NCI-H1694 (cell line): ENCODE measurements at places on chromosomes 1 and 21.
A peak's percentile ranks its signal among the peaks of the same experiment; 100 is the strongest.

DNA sequence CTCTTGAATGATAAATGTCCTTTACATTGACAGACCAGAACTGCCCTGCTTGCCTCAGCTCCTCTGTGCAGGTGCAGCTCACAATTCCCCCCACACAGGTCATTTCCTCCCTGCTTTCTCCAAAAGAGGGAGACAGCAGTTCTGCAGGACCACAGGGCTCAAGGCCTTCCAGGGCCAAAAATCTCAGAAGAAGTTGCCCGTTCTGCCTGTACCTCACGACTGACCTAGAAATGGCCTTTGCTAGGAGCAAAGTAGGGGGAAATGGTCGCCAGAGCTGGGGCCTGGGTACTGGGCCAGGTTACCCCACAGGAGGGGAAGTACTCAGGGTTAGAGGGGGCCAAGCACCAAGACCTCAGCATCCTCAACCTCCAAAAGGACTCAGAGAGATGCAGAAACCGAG is 11.1 kb downstream of the RNU1-2 start:
- DNase-seq = no peak

DNA sequence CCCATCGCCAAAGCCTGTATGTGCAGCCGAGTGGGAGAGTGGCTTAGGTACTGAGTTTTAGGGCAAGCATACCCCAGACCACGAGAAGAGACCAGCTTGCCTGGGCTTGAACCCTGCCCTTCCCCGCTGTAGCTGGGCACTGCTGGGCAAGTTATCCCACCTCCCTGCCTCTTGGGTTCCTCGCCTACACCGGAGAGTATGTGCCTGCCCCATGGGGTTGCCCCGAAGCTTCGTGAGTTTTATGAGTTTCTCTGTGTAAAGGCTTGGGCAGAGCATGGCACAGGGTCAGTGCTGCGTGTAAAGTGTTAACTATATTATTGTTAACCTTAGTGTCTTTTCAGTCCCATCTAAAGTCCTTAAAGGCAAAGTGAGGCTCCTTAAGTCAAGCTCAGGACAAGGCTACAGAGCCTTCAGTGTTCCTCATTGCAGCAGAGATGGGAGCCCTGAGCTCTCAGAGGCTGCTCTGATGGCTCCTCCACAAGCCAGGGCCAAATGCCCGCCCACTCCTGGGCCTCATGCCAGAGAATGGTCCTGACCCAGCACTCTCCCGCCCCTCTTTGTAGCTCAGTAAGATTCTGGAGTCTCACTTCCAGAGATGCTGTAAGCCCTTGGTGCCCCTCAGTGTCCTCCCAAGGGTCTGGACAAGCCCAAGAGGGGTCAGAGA is 37.0 kb upstream of the KCNA10 start:
- DNase-seq = peak; percentile 25

DNA sequence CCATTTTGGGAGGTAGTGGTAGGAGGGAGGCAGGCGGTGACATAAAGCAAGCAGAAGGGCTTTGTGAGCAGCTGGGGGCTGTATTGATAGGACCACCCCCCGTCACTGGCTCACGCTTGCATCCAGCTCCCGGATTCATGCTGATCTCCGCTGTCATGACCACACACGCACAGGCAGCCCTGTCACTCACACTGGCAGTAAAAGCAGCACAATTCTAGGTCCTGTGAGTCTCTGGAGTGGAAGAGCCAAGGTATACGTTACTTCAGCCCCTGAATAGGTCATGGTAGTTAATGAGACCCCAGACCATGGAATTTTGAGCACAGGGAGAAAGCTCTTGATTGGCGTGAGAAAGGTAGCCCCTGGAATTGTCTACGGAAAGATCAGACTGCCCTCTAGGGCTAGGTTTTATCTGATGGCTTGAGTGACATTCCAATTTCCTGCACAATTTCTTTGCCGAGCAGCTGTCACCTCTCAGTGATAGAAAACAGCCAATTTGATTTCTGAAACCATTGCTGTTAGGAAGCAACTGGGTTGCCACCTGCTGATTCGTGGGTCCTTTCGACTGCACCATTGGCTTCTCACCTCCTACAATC is 5.4 kb downstream of the OR2B11 start:
- no peak for DNase-seq

DNA sequence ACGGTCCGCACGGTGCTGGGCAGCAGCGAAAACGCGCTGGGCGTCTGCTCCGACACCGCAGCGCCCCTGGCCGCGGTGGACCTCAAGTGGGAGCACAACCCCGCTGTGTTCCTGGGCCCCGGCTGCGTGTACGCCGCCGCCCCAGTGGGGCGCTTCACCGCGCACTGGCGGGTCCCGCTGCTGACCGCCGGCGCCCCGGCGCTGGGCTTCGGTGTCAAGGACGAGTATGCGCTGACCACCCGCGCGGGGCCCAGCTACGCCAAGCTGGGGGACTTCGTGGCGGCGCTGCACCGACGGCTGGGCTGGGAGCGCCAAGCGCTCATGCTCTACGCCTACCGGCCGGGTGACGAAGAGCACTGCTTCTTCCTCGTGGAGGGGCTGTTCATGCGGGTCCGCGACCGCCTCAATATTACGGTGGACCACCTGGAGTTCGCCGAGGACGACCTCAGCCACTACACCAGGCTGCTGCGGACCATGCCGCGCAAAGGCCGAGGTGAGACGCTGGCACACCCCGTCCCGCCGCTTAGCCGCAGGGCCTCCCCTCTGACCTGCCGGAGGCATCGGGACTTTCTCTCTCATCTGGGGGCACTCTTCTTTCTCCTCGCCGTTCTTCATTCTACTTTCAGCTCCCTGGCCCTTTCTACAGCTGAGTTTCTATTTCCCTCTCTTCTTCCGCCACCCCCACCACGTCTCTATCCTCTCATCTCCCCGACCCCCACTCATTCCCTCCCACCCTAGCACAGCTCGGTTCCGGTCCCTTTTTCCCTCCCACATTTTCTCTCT is 1.0 kb downstream of the NPR1 start:
- DNase-seq = no peak

- no peak for DNase-seq
Measured at GRCh38 chr1:20950679-20951078, 163.6 kb upstream of the HP1BP3 start.

DNA sequence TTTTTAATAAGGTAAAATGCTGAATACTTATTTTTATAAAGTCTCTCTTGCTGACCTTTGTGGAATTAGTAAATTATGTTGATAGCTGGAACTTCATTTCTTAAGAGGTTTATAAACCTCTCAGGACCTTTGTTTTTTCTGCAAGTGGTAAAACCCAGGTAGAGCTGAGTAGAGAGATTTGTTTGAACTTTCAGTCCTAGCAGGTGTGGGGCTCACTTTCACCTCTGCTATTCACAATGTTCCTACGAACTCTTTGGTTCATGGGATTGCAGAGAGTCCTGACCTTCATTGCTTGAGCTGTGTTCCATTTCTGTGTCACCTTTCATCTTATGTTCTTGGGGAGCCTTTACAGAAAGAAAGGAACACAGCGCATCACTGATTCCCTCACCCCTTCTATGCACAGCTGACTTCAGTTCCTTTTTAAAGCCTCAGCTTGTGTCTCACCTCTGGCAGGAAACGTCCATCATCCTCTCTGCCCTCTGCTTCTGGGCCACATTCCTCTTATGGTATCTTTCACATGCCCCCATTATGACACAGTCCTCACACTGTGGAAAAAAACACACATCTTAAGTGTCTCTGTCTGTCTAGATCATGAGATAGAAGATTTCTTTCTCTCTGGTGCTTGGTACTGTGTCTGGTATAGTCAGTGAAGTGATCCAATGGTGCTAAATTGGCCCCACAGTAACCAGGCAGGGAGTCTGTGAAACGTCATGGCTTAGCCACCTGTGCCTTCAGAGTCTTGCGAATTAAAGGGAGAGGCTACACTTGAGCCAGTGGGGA is 262.5 kb upstream of the B3GALT2 start:
- no peak for DNase-seq

DNA sequence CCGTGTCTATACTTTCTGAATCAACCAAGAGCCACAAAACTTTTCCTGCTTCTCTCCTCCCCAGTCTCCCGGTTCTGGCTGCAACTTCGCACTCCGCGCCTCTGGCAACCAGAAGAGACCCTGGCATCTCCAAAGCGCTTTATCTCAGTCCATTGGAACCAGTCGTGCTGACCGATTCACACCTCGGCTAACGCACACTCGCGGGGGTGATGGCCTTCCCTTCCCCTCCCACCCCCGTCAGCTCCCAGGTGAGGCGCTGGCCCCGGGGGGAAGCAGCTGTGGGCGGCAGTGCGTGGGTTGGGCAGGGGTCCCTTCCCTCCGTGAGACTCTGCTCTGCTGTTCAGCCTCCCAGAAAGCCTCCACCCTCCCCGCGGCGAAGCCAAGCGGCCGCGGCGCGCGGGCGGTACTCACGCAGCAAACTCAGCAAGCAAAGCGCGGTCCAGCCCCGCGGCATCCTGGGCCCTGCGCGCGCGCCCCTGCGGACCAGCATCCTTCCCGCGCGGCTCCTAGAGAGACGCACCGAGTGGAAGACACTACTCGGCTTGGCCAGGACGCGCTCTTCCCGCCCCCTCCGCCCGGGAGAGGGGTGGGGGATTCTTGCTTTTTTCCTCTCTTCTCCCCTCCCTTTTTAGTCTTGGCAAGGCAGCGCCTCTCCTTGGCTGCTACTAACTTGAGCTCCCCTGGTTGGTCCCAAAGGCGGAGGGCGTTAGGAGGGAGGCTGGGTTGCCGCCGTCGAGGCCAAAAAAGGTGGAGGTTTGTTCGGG is at the start of gene CD34:
CD34 (minus strand) TSS at position 535 of the 764 bp plus-strand sequence; CDS start at position 490, 45 bp downstream.
- no peak for DNase-seq

GRCh38 chr1:156055281-156056048 is 883 bp downstream of the LAMTOR2 start:
- no peak for DNase-seq

GRCh38 chr1:240098534-240098933 is 6.9 kb downstream of the FMN2 start:
- DNase-seq = no peak

GRCh38 chr1:225430301-225430700 is 2.5 kb upstream of the LBR start:
- no peak for DNase-seq

DNA sequence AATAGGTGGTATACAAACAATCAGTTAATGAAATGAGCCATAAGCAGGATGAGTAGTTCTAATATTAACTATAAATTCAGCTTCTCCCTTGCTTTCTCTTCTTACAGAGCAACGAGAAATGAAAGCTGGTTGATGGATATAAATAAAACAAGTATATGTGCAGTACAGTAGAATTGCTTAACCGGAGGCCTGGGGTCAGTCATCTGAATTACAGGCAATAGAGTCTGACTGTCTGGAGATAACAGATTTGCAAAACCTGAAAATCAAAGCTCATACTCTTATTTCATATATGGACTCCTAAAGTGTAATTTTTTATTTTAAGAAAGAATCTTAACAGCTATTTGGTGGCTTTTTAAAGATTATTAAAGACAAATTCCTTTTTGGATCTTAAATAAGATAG is 43.1 kb upstream of the SGIP1 start:
- DNase-seq = no peak

GRCh38 chr1:18347559-18347958 is 133.2 kb upstream of the KLHDC7A start:
- DNase-seq = no peak

GRCh38 chr1:93717640-93718039 is 36.0 kb upstream of the BCAR3 start:
- DNase-seq = no peak

DNA sequence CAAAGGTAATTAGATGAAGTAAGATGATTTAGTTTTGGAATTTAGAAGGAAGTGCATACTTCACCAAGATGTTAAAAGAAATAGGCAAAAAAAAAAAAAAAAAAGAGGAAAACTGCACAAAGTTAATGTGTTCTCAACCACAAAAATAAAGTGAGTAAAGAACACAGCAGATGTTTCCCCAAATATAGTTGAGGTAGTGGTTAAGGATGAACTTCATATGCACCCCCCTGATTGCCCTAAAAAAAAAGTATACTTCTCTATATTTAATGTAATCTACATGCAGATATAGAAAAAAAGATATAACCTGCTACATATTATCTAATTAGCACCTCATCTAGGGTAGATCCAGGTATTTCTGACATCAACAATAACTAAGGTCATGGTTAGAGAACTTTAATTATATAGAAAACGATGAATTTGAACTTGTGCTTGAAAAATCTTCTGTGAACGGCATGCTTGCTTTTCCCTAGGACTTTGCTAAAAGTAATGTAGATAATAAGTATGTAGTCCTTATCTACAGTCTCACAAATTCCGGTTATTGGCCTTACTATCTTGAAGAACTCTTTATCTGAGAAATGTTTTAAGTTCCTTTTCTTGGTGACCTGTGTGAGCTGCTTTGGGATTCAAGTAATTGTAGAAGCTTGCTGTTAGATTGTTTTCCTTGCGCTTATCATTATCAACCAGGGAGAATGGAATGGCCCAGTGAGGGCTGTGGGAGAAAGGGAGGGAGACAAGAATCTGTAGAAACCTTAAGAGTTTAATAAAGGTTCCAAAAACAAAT is 70.1 kb upstream of the LRRC7 start:
- DNase-seq = no peak

- no peak for DNase-seq
Measured at GRCh38 chr1:7885513-7886404, 32.9 kb upstream of the UTS2 start.

DNA sequence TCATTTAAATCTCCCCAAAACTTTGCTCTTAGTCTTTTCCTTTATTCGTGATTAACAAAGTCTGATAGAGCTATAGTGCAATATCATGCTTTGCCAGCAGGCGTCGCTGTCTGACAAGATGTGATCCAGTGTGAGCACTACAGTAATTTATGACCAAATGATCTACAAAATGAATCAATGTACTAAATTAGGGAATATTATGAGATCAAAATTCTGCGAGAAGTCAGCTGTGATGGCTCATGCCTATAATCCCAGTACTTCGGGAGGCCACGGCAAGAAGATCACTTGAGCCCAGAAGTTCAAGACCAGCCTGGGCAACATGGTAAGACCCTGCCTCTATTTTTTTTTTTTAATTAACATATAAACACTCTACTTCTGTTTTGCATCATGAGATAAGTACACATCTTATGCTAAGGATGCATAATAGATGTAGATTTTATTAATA is 3.6 kb upstream of the SPSB1 start:
- DNase-seq = peak; percentile 80

GRCh38 chr21:32246571-32247140 is 32.2 kb downstream of the MIS18A start:
- DNase-seq = no peak

GRCh38 chr1:153933955-153934354 is 11.2 kb upstream of the GATAD2B start:
- no peak for DNase-seq

GRCh38 chr1:119394085-119394484 is 20.9 kb upstream of the HSD3B2 start:
- DNase-seq = no peak

GRCh38 chr21:43829575-43830119 is 35.4 kb upstream of the AGPAT3 start:
- no peak for DNase-seq

- no peak for DNase-seq
Measured at GRCh38 chr1:226329237-226329636, 20.3 kb upstream of the LIN9 start.

GRCh38 chr1:48572646-48573258 is 100.7 kb upstream of the SPATA6 start:
- DNase-seq = peak; percentile 74

GRCh38 chr21:15929536-15929935 is 199.8 kb downstream of the USP25 start:
- DNase-seq = no peak

- no peak for DNase-seq
Measured at GRCh38 chr1:230913496-230913895, 45.2 kb upstream of the C1orf198 start.

- DNase-seq = no peak
Measured at GRCh38 chr1:23601135-23601967, 42.0 kb upstream of the ID3 start.
